Fibroblast of skin of scalp (primary cell): ENCODE measurements at places on chromosomes 4 and X.

- DNase-seq, result peak; percentile 32
Observed at GRCh38 chrX:129115104-129115503, 408.2 kb downstream of the SMARCA1 start.

DNA sequence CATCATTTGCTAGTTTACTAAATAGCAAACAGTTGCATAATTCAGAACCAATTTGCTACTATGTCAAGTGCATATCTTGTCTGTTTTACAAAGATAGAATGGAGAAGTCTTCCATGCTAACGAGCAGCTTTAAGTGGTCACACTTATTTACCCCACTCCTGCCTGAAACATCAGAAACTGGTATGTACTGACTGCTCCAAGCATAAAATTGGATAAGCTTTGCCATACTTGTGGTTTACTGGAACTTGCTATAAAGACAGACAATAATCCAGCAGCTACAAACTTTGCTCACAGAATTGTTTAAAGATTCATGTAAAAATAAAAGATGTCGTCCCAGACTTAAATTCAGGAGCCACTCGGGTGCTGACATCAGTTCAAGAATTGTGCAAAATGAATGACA, 13.3 kb upstream of the CDKL2 start:
- DNase-seq, result no peak

GRCh38 chr4:169745291-169745690, 12.5 kb downstream of the HPF1 start:
- peak; percentile 80 for DNase-seq

GRCh38 chr4:170008371-170008770, 17.8 kb downstream of the MFAP3L start:
- DNase-seq, result peak; percentile 33

GRCh38 chr4:159828687-159829086, 725.8 kb downstream of the RAPGEF2 start:
- DNase-seq, result no peak

DNA sequence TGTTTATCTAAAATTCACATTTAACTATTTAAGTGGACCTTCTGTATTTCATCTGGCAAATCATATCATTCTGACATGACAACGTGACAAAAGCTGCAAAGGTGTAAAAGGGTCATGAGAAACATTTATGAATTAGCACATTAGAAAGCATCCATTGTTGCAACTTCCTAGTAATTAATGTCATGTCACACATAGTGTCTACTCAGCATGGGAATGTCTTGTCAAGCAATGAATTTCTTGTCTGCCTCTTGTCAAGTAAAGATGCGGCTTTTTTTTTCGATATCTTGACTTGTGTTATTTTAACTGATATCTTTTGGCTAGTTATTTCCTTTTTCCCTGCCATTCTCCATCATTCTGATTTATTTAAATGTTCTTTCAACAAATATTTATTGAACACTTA, 463.5 kb upstream of the CXorf51B start:
- DNase-seq, result no peak

DNA sequence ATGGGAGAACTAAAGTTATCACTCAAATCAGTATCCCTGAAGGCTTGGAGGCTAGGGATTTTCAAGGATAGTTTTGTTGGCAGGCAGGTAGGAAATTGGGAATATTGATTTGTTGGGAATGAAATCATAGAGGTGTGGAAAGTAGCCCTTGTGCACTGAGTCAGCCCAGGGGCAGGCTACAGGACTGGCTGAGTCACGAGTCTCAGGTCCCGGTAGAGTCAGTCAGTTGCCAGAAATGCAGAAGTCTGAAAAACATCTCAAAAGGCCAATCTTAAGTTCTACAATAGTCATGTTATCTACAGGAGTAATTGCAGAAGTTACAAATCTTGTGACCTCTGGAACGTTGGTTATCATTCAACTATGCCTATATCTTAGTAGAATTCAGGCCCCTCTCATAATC, 153.1 kb downstream of the GC start:
- no peak for DNase-seq

GRCh38 chr4:56650262-56651055, 30.6 kb downstream of the HOPX start:
- no peak for DNase-seq

- DNase-seq, result no peak
Observed at GRCh38 chr4:139749338-139749737, 83.7 kb downstream of the MGST2 start.

DNA sequence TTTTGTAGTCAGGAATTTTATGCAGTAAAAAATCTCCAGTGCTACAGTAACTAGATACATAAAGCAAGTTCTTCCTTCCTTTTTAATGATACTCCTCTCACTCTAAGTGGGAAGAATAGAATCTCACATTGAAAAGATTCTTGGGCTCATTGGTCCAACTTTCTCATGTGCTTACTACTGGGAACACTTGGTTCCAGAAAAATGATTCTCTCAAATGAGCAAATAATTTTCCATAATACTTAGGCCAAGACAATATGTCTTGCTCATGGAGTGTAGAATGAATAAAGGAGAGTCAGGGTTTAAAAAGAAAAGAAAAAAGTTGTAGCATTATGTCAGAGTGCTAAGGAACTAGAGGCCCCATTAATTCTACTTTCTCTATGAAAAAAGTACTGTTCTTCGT, 197.8 kb downstream of the RASL11B start:
- no peak for DNase-seq

DNA sequence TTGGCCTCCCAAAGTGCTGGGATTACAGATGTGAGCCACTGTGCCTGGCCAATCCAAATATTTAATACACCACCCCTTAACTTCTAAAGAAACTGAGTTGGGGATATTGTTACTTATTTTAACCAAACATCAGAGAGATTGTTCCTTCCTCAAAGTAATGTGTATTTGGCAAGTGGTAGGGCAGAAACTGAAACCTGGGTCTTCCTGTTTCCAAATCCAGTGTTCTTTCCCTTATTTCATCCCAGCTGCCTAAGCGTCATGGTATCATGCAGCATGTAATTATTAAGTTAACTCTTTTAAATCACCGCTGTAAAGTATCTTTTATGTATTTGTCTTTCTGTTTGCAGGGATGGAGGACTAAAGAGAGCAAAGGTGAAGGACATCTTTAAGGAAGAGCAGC, 68.4 kb downstream of the GPAT3 start:
- no peak for DNase-seq

DNA sequence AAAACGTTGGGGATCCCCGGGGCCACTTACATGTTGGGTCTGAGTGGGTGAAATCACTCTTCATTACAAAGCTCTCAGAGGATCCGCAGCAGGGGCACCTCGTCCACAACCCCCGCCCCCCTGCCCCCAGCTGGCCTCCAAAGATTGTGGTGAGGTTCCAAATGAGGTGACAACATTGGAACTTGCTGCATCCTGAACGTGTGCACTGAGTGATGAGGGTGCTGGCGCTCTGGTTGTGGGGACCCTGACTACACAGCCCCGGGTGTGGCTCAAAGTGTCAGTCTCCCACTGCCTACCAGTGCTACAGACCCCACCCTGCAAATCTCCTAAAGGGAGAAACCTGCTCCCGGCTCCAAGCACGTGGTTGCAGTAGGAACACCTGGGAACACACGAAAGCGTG, 111.9 kb downstream of the PHKA2 start:
- DNase-seq, result no peak

- no peak for DNase-seq
Observed at GRCh38 chrX:28854637-28855036, 267.4 kb downstream of the IL1RAPL1 start.

DNA sequence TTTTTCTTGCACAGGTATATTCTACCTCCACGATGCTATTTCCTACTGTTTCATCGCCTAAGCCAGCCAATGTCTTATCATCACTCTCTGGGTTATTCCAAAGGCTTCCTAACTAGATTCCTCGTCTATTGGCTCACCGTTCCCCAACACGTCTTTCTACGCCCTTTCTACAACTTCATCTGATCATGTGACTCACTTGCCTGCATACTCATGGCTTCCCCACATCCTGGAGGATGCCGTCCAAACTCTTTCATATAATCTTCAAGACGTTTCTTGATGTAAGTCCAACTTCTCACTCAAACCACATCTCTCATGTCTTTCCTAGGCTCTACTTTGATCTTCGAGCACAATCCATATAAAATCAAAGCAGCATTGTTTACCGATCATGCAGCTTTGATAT, 322.0 kb upstream of the PPARGC1A start:
- peak; percentile 42 for DNase-seq

DNA sequence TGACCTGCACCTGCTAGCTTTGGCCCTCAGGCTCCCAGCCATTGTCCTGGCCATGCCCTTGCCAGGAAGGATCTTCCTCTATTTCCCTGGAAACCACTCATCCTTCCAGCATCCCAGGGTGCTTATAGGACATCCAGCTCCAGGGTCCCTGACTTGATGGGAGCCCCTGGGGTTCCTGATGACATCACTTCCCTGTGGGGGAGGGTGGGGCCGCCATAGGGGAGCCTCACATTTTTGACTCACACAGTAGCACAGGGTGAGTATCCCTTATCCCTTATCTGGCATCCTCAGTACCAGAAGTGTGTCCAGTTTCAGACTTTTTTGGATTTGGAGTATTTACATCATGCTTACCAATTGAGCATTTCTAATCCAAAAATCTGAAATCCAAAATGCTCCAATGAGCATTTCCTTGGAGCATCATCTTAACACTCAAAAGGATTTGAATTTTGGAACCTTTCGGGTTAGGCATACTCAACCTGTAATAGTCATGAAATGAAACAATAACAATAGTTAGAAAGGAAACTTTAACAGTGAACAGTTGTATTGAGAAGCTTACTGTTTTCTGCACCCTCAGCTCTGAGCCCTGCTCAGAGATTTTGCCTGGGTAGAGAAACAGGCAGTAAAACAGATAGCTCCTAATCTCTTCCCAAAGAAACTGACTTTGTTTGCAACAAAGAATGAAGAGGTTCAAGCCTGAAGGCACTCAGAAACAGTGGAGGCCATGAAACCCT, 22.1 kb downstream of the TNIP2 start:
- no peak for DNase-seq
